Pericardium fibroblast (primary cell): ENCODE measurements at places on chromosomes 16 and 17. TPM values are rescaled to one million over a fixed set of nuclear protein-coding genes. Genes with fewer than 3 reads are reported as not detected.

The MYH11 gene
- total RNA-seq, result 0.47 TPM in 1 of 2 replicates, not detected in the other

The SLC16A13 gene
- 0.17 and 1.2 TPM in 2 replicates for total RNA-seq

The MPRIP gene
- total RNA-seq, result 47.3 and 87.9 TPM in 2 replicates

The PIPOX gene
- 0.34 and 1.1 TPM in 2 replicates for total RNA-seq

The ZG16B gene
- total RNA-seq, result 2.1 and 2.5 TPM in 2 replicates

The ZNF19 gene
- total RNA-seq, result 1.1 and 1.5 TPM in 2 replicates

The PPP1R1B gene
- total RNA-seq, result 0.94 and 28.8 TPM in 2 replicates

The TEN1 gene
- 14.7 and 37.5 TPM in 2 replicates for total RNA-seq

The LGALS9B gene
- total RNA-seq, result not detected in 2 replicates

The SNX20 gene
- not detected in 2 replicates for total RNA-seq

The CCDC144A gene
- total RNA-seq, result 0.70 and 1.6 TPM in 2 replicates

The C17orf100 gene
- total RNA-seq, result 0.26 and 2.9 TPM in 2 replicates

The CYGB gene
- total RNA-seq, result 24.0 and 35.2 TPM in 2 replicates

The TPPP3 gene
- total RNA-seq, result not detected in 2 replicates

The NUDT21 gene
- total RNA-seq, result 26.3 and 56.8 TPM in 2 replicates

The ZG16 gene
- total RNA-seq, result not detected in 2 replicates

The KRT9 gene
- not detected in 2 replicates for total RNA-seq

The MYLK3 gene
- total RNA-seq, result 0.17 and 3.6 TPM in 2 replicates

The CACNA1G gene
- total RNA-seq, result 0.60 and 0.82 TPM in 2 replicates

The PRKAR1A gene
- total RNA-seq, result 119 and 152 TPM in 2 replicates

The TPSD1 gene
- total RNA-seq, result not detected in 2 replicates

The KLHL10 gene
- total RNA-seq, result 0.23 TPM in 1 of 2 replicates, not detected in the other
